ENCODE measurements at places on chromosomes 7 and 10.

DNA sequence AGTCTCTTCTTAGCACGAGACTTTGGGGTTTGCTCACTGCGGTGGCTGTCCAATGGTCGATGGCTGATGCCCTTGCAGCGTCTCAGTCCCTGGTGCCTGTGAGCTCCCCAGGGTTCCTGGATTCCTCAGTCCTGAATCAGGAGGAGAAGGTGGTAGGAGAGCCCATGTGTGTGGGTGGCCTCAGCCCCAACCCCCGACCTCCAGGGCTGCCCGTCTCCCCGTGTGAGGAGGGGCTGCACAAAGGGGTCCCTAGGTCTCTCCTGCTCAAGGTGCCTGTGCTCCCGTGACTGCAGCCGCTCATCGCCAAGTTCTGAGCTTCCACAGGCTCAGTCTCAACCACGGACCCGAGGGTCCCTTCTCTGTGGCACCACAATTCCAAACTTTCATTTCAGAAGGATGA is 142.9 kb downstream of the VIPR2 start:
- no peak for DNase-seq

- no peak for DNase-seq
Measured at GRCh38 chr7:81839708-81840369, 70.0 kb upstream of the HGF start.

- DNase-seq, result no peak
Measured at GRCh38 chr7:37768611-37769010, 79.8 kb upstream of the NME8 start.

DNA sequence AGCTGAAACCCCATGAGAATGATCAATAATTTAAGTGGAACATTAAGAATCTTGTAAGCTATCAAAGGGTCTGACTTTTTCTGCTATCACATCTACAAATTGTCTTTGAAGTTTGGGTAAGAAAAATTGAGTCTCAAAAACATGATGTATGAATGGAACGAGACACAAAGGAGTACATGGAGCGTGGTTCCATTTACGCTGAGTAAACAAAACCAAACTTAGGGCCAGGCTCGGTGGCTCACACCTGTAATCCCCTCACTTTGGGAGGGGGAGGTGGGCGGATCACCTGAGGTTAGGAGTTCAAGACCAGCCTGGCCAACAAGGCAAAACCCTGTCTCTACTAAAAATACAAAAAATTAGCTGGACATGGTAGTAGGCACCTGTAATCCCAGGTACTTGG is 24.3 kb downstream of the SMC3 start:
- no peak for DNase-seq

DNA sequence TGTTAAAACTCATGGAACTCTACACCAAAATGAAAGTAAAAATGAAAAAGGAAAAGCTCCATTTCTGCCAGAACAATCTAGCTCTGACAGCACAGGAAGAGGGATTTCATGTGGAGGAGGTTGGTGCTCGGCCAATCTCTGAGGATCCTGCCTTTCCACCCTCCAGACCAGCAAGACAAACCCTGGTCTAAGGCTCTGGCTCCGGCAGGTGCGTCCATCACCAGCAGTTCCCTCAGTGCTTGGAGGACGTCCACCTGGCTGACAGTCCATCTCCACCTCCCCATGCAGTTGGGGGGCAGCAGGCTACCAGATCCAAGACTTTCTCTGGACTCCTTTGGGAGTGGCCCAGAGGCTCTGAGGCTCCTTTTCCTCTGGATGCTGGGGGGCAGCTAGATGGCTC is 25.0 kb upstream of the LOXL4 start:
- DNase-seq, result no peak

- peak; percentile 10 for DNase-seq
Measured at GRCh38 chr10:24518981-24519597, 204.6 kb downstream of the ARHGAP21 start.

DNA sequence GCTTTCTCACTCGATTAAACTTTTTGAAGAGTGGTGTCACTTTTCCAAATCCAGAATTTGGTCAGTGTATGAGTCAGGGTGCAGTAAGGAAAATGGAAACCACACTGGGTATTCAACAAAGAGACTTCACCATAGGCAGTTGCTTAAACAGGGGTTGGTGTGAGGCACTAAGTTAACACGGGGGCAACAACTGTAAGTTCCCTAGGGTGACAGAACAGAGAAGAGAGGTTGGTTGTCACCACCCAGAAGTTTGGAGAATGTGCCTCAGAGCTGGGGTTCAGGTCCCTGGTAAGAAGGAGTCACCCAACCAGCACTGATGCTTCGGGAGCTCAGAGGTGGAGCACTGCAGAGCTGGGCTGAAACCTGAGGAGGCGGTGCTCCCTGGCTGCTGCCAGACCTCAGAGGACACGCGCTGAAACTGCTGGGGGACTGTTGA is 170.4 kb downstream of the ARID5B start:
- DNase-seq, result no peak

GRCh38 chr7:37061849-37062559 is 337.7 kb upstream of the AOAH start:
- DNase-seq, result no peak

- no peak for DNase-seq
Measured at GRCh38 chr7:140889150-140889549, 35.6 kb downstream of the BRAF start.

- no peak for DNase-seq
Measured at GRCh38 chr10:73019100-73019499, 64.5 kb upstream of the PLA2G12B start.

- DNase-seq, result no peak
Measured at GRCh38 chr7:152402384-152403250, 33.2 kb downstream of the KMT2C start.

- DNase-seq, result no peak
Measured at GRCh38 chr10:109969760-109970346, 37.9 kb upstream of the ADD3 start.

- no peak for DNase-seq
Measured at GRCh38 chr10:8047452-8048280, 6.8 kb upstream of the GATA3 start.

DNA sequence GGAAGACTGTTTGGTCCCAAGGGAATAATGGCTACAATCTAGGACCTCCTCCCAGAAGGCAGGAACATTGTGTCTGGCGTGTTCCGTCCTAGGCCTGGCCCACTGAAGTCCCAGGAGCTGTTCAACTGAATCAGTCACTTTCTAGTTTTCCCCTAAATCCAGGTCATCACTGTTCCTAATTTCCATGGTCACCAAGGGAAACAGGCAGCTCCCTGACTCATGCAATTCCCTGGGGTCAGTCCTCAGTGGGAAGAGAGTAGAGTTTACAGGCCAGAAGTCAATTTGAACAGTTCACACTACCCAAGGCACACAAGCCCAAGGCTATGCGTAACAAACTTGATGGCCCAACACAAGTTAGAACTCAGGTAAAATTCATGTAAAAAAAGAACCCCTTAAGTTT is 44.0 kb downstream of the CREB3L2 start:
- DNase-seq, result no peak

DNA sequence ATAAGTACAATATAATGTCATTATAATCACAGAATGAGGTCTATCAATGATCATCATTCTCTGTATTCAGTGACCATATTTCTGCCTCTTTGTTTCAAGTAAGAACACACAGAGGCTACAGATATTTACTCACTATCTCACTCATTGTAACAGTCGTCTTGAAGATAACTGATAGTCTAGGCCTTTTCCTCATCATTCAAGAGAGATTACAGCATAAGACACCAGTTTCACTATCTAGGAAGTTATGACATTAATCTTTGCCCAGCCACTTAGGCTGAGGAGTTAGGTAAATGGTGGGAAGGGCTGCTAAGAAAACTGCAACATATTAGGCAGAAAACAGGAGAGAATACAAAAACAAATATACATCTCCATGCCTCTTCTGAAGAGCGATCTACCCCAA is 125.3 kb downstream of the CHCHD3 start:
- DNase-seq, result no peak

- no peak for DNase-seq
Measured at GRCh38 chr7:139647085-139647484, 123.6 kb downstream of the CLEC2L start.

DNA sequence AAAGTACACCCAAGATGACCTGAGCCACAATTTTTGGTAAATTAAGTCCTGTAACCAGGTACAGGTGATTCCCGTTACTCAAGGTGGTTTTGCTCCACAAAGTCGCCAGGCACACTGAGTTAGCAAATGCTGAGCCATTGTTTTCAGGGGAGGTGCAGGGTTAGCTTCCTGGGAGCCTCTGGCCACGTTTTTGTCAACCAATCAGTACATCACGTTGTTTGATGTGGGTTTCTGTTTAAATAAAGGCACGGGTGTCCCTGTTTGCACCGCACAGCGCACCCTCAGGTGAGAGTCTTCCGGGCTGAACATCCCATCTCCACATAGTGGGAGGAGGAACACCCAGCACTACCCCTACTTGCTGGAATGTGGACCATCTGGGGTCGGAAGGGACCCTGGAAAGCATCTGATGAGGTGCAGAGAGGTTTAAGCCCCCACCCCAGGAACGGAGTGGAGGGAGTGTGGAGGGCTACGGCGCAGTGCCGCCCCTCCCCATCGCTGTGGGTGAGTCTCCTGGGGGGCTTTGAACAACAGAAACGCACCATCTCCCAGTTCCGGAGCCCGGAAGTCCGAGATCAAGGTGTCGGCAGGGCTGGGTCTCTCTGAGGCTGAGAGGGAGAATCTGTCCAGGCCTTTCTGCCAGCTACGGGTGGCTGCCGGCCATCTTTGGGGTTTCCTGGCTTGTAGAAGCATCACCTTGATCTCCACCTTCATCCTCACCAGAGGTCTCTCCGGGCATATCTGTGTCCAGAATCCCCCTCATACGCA is 42.5 kb downstream of the PRKAG2 start:
- DNase-seq, result no peak

DNA sequence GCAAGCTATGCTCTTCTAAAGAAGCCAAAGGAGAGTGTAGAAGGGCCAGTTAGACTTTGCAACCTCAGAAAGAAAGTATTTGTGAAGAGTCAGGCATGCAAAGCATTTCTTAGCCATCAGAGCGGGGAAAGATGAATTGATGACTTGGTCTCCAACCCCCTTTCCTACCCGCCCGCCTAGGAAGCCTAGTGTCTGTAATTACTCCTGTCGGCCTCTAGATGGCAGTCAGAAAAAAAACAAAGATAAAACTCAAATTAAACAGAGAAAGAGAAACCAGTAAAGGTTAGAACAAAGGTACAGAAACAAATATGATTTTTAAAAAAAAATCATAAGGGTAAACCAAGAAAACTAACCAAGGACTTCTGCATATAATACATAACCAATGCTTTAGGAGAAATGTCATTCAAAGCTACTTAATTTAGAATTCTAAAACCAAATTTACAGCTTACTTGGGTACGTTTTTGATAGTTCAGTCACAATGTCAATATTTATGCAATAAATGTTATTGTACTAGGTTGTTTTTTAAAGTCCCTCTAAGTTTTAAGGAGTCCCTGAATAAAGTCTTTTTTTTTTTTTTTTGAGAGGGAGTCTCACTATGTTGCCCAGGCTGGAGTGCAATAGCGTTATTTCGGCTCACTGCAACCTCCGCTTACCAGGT is 97.6 kb downstream of the LYZL1 start:
- DNase-seq, result peak; percentile 52

DNA sequence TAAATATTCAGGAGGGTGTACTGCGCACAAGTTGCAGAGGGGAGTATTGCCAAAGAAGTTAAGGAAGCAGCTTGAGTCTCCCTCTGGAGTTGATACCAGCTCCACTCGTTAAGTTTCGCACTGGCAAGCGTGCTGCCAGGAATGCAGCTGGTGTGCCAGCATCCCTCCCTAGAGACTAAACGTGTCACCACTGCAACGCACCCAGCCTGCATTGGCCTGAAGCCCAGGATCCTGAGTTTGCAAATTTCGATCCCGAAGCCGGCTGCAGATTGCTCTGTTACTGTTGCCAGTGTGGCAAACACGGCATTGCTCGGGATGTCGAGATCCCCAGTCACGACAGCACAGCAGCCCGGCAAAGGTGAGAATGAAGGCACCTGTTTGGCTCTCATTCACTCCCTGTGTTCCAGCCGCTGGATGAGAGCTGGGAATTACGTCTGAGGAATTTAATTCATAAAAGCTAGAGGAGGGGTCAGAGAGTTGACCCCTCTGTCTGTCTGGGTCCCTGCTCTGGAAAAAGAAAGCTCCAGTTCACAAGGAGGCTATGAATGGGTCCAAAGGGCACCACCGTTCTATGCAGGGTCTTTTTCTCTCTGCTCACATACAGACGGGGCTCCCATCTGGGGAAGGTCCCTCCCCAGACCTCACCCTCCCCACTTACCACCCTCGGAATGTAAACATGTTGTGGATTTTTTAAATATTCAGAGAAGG is 61.0 kb downstream of the NRP1 start:
- DNase-seq, result peak; percentile 63

DNA sequence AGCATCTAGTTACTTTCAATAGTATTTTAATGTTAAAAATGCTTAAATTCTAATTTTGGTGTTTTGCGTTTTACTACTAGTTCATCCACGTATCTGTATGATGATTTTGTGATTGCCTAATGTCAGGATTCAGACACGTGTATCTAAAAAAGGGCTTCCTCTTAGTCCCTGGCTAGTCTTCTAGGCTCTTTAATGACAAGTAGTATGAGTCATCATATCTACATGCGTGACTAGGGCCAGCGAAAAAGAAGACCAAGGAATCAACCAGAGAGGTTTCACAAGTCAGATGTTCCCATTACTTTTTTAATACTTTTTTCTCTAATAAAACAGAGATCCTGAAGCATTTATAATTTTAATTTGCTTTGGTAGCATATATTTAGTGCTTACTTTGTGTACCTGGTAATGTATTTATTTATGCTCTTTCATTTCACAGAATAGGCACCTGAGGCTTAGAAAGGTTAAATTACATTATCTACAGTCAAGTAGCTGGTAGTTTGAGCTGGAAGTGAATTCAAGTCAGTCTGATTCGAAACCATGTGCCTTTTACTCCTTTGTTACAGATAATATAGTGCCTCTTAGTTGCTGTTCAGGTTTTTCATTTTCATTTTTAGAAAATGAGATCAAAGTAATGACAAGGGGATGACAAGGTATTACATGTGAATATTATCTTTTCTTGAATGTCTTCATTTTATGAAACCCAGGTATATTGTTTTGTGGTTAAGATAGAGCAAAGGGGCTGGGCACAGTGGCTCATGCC is 140.3 kb downstream of the FOXP2 start:
- DNase-seq, result no peak

- DNase-seq, result no peak
Measured at GRCh38 chr10:7378602-7379403, 32.0 kb downstream of the SFMBT2 start.

DNA sequence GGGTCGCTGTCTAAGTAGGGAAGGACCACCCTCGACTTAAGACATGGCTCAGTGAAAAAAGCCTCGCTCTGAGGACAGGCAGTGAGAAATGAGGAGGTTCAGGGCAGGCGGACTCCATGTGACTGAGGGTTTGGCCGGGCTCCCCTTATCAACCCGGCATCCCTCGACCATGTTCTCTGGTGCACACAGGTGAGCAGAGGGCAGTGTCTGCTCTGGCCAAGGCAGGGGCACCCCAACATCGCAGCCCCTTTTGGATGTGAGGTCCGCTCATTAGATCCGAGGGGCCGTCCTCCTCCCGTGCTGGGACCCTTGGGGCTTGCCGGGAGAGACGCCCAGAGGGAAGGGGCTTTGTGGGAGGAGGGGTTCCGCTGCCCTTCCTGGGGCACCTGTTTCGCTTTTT is 475.1 kb downstream of the DNAJB6 start:
- no peak for DNase-seq

- no peak for DNase-seq
Measured at GRCh38 chr7:123498601-123499000, 35.8 kb downstream of the IQUB start.

- DNase-seq, result no peak
Measured at GRCh38 chr10:99234041-99234790, 1.4 kb downstream of the HPSE2 start.

Data from NCI-H1092 treated with DMSO at 0.1 percent for 48 hours (cell line).